ENCODE measurements at places on chromosomes 12 and 14.

DNA sequence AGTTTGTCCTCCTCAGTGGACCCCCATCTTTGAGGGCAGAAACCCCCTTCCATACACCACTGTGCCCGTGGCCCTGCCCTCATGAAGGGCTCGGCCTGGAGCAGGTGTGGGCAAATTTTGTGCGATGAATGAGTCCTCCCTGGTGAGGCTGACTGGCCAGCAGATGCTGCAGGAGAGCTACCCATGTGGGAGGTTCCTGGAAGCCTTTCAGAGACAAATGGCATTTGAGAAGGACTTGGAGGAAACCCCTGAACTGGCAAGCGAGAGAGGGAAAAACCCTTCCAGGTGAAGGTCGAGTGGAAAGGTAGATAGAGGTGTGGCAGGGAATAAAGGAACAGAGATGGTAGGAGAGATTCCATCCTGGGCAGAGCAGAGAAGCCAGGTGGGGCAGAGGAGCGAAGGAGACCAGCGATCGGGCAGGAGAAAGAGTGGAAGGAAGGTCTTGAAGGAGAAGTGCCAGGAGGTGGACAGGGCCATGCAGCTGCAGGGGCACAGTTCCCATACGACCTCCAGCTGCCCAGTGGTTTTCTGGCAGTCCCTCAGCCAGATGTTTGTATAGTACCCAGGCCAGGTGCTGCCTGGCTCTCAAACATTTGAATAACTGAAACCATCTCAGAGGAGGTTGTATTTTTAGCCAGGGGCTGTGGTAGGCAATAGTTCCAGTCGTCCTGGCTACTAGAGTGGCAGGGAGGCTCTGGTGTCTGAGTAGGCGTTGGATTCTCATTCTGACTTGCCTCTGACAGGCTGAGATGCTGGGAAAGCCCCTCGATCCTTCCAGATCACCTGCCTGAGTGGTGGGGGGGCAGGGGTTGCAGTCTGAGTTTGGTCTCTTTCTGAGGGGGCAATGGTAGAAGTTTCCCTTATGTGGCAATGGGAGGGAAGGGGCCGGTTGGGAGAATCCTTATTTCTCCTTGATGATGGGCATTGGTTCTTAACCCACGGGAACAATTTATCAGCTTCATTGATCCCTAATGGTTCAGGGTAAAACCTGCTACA lies 40.1 kb downstream of the FBXL14 start:
- DNase-seq = no peak

GRCh38 chr14:96821501-96821900 lies 24.3 kb downstream of the VRK1 start:
- DNase-seq = no peak

- DNase-seq = no peak
Observed at GRCh38 chr12:13839365-13840336, 141.8 kb downstream of the GRIN2B start.

GRCh38 chr12:27622436-27623195 lies 73.6 kb upstream of the REP15 start:
- DNase-seq = no peak

GRCh38 chr12:29008786-29009185 lies 140.3 kb upstream of the FAR2 start:
- no peak for DNase-seq

GRCh38 chr14:73757876-73758391 lies 43.8 kb upstream of the PNMA1 start:
- no peak for DNase-seq
